GDM1 (cell line): ENCODE measurements at places on chromosomes 16 and 17.
A peak's percentile ranks its signal among the peaks of the same experiment; 100 is the strongest.

DNA sequence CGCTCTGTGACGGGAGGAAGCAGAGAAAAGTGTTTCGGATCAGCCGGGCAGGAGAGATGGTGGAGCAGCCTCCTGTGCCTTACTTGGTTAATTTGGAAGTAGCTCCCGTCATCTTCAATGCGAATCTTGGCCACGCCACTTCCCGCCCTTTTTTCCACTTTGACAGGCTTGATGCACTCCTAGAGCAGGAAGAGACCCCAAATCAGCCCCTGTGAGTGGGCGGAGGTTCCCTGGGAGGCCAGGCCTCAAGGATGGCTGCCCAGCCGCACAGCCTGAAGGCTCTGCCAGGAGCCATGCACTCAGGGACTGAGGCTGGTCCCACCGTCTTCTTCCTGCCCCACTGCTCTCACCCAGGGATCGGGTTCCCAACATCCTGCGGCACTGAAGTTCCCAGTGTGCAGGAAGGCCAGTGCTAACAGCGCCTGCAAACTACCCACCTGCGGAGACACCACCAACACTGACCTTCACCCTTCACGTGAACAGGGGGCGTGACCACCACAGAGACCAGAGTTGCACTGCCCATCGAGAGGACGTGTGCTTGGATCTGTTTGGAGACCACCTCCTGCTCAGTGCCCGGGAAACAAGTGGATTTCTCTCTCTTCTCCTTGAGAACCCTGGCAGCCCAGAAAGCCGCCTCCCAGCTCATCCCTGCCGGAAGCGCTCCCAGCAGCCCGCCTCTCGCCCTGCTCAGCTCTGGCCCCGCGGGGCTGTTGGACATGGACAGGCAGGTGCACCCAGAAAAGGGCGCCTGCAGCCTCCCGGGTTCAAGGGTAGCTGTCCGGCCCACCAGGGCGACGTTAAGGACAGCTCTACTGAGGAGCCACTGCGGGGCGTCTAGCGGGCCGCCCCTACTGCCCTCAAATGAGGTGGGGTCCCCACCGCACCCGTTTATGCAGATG is 988 bp downstream of the CIAO3 start:
- DNase-seq = no peak

DNA sequence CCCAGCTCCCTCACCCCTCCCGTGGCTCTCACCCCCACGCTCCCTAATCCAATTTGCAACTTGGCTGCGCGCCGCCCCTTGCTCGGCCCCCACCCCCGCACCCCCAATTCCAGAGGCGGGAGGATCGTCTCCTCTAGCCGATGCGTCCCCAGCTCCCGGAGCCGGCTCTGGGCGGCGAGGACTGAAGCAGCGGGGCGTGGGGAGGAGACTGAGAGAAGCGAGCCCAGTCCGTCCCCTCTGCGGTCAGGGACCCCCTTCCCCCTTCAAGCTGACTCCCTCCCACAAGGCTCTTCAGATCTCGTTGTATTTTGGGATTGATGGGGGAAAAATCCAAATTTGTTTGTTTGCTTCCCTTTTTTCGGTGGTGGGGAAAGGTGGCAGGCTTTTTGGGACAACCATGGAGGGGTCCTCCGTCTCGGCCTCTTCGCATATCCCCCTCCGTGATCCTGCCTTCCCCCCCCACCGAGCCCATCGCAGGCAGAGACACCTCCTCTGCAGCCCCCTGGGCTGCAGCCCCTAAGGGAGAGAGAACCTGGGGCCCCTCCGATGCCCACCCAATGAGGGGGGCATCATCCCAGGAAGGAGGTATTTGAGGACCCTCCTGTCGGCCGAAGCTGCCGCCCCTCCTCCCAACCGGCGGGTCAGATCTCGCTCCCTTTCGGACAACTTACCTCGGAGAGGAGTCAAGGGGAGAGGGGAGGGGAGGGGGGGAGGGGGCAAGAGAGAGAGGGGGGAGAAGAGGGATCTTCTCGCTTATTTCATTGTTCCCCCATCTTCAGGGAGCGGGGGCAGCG is 466 bp downstream of the NEUROD2 start:
- DNase-seq = no peak

- DNase-seq = peak; percentile 79
Observed at GRCh38 chr17:82216301-82217119, 3.9 kb upstream of the CCDC57 start.

- DNase-seq = no peak
Observed at GRCh38 chr17:42541041-42541833, 5.2 kb downstream of the NAGLU start.

DNA sequence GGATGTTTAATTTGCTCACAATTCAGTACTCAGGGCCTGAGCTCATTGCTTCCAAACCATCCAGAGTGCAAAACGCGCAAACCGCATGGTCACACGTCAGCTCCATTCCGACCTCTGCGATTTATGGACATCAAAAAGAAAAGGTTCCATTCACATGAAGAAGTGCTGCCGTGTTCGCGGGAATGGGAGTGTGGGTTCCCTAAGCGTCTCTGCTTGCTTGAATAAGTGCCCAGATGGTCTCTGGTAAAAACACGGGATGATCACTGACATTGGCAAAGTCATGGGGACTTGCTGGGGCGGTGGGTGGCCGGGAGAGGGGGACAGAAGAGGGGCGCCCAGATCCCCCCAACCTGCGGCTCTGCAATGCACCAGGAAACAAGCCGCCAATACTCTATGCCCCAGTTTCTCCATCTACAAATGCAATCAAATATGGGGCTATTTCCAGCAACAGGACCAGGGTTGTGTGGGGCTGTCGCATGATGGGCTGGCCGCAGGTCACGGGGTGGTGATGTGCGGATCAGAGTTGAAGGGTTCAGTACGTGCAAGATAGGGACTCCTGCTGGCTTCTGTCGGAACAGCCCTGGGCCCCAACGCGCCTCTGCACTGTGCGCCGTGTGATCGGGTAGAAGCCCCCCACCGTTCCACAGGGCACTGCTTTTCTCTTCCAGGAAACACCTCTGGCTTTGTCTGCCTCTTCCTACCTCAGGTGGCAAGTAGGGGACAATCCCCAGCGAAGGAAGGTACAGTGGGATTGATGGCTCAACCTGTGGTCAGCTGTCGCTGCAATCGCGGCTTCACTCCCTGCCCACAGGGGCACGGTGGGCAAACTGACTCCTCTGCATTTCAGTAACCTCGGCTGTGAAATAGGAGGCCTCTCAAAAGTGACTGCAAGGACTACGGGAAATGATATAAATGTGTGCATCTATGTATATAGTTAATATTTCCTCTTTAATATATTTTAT is 11.2 kb downstream of the FOXF1 start:
- no peak for DNase-seq

GRCh38 chr16:21116148-21116693 is 34.4 kb downstream of the DNAH3 start:
- peak; percentile 81 for DNase-seq

DNA sequence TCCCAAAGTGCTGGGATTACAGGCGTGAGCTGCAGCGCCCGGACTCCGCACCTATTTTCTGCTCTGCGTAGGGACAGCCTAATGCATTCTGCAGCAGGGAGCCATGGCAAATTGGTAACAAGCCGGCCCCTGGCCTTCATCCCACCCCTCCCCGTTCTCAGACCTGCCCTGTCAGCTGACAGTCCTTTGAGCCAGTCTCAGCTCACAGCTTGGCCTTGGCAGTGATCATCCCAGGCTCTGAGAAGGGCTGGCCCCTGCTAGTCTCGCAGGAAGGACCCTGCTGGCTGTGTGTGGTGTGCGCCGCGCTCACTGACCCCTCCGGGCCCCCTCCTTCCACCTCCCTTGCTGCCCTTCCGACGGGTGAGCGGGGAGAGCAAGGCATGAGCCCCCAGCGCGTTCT is 10.3 kb upstream of the NPTX1 start:
- no peak for DNase-seq

- no peak for DNase-seq
Observed at GRCh38 chr16:89219365-89219764, 1.9 kb downstream of the ZNF778 start.

GRCh38 chr16:67162506-67163163 is 1.9 kb upstream of the HSF4 start:
- no peak for DNase-seq

GRCh38 chr17:14334276-14334840 is 33.5 kb downstream of the HS3ST3B1 start:
- DNase-seq = no peak

DNA sequence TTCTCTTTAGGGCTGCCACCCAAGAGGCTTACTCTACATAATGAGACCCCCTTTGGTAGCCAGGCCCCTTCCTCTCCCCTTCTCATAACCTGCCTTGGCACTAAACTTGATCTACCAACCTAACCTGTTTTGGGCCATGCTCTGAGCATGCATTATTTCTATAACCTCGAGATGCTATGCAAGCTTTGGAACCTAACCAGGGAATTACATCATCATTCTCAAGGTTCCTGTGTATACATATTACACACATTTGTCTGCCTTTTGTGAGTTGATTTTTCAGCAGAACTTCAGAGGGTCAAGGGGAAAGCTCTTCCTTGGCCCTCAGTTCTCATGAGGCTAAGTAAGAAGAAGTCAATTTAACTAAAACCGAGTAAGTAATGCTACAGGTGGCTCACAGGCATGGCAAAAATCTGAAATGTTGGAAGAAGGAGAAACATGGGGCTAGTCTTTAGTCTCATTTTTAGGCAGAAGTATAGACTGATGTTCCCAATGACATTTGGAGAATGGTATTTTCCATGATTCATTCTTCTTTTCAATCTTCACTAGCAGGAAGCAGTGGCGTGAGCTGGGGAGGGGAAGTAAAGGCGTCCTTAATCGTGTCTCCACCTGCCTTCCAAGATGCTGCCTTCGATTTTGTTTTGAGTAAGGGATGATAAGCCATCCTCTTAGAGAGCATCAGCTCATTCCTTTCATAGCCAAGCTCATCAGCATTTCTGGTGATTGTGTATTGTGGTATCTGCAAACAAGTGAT is 308.4 kb downstream of the ABCC12 start:
- no peak for DNase-seq

DNA sequence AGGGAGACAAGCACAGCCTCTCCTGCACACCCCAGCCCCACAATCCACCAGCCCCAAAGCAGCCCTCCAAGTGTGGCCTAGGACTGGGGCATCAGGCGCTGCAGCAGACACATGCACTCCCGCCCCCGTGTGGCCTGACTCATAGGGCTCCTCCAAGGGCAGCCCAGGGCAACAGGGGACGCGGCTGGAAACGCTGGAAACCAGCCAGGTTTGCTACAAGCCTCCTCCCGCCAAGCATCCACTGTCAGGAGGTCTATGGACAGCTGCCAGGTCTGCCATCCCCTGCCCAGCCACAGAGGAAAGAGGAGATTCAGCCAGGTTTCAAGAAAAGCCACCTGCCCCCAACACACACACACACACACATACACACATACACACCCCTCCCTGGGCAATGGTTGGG is 25.8 kb downstream of the SRCIN1 start:
- no peak for DNase-seq

DNA sequence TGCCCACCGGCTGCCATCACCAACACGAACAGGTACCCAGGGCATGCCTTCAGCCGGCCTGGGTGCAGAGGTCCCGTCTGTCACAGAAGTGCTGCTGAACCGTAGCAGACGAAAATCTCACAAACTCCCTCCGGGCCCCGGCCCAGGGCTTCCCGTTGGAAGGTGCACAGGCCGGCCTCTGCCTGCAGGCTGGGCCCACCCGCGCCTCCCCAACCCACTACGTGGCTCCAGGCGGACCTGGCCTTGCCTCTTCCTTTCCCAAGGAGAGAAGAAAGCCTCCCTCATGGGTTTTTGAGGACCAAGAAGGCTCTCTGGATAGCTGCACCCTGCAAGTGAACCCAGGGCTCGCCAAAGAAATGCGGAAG is 45.5 kb upstream of the PABPN1L start:
- DNase-seq = no peak

- DNase-seq = no peak
Observed at GRCh38 chr16:75780669-75781068, 54.4 kb upstream of the CPHXL start.

DNA sequence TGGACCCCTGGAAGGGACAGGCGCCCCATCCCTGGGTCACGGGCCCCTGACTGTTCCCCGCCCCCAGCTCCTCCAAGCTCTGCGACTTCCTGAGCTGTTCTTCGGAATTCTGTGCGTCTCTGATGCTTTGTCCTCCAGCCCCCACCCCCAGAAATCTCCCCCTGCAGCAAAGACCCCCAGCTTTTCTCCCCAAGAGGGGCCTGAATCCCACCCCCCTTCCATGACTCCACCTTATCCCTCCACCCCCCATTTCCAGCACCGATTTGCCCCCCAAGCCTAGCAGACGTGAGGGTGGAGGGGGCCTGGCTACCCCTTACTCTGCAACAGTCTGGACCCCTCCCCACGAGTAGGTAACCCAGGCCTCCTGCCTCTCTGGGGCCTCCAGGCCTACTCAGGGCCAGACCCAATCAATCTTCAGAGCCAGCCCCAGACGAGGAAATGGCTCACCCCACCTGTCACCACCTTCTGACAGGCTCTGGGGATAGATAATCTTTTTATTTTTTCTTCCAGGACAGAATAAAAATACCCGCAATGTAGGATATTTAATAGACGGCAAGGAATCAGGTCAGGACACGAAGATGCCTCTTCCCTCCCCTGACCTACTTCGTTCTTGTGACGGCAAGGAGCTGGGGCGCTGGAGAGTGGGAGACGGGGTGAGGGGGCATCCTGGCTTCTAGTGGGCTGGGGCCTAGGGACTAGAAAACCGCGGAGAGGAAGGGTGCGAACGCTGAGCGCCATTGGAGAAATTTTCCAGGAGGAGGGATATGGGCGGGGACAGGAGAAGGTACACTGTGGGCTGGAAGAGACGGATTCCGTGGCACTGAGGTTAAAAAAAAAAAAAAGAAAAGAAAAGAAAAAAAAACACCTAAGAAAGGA is 744 bp upstream of the PLXDC1 start:
- DNase-seq = no peak

DNA sequence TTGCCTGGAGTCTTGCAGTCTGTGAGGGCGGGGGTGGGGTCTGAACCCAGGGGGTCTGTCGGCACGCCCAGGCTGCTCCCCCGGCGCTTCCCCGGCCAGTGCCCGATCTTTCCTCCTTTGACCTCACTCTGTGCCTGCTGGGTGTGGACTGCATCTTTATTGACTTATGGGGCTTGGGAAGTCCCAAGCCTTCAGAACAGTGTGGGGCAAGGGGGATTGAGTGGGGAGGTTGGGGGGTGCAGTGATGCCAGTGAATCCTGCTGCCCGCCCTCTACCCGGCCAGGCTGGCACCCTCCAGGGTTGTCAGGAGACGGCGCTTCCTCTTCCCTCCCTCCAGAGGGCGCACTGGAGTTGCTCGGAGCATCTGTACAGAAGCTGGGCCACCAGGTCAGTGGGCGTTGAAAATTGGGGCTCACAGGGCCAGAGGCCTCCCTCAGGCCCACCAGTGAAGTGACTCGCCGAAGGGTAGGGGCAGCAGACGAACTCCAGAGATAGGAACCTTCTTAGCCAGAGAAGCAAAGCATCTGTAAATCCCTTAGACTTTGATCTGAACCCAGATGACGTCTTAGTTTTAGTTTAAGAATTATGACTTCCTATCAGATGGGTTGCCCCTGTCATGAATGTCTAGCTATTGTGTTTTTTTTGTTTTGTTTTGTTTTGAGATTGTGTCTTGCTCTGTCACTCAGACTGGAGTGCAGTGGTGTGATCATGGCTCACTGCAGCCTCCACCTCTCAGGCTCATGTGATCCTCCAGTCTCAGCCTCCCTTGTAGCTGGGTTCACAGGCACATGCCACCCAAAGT is 184.8 kb upstream of the CIBAR2 start:
- peak; percentile 12 for DNase-seq

- DNase-seq = no peak
Observed at GRCh38 chr16:1978476-1979120, 2.7 kb downstream of the NOXO1 start.

- no peak for DNase-seq
Observed at GRCh38 chr17:65539630-65540266, 21.7 kb downstream of the AXIN2 start.

- no peak for DNase-seq
Observed at GRCh38 chr17:57490111-57490845, 234.0 kb downstream of the MSI2 start.
